ENCODE measurements at places on chromosomes 6 and 20.

- no peak for DNase-seq
These were observed 90.9 kb downstream of the SPTLC3 start for GRCh38 chr20:13099676-13100075.

DNA sequence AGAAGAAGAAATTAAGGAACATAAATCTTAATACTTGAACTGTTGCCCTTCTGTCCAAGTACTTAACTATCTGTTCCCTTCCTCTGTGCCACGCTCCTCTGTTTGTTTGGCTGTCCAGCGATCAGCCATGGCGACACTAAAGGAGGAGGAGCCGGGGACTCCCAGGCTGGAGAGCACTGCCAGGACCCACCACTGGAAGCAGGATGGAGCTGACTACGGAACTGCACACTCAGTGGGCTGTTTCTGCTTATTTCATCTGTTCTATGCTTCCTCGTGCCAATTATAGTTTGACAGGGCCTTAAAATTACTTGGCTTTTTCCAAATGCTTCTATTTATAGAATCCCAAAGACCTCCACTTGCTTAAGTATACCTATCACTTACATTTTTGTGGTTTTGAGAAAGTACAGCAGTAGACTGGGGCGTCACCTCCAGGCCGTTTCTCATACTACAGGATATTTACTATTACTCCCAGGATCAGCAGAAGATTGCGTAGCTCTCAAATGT lies 17.1 kb downstream of the IRF4 start:
- peak; percentile 85 for DNase-seq

DNA sequence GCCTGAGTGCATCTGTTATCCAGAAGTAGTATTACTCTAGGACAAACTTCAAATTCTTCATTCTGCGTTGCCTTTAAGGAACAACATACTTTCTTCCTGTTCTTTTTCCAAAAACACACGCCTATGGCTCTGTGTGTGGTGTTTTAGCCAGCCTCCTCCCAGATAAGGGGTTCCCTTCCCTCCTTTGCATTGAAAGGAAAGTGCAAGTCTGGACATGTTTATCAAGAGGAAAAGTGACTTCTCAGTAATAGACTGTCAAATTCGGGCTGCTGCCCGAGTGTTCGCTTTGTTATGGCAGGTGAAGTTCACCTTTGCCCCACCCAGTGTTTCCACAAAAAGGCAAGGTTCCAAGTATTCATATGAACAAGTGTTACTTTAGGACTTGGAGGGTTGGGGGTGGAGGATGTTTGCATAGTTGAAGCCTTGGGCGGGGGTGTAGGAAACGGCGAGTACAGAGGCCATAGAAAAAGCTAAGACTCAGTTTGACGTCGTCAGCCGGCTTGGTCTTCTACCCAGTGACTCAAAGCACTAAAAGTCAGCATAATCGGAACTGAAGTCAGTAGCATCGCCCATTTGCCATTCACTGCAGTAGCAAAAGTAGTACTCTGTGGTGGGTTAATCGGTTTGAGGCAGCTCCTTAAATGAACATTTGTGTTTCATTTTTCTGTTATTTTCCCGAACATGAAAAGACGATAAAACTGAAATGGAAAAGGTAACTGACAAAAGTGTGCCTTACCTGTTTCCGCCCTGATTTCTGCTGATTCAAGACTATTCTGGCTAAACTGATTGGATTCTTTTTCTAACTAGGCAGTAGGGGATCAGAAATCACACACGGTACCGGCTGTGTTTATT lies 12.5 kb downstream of the PRDM1 start:
- DNase-seq = no peak

DNA sequence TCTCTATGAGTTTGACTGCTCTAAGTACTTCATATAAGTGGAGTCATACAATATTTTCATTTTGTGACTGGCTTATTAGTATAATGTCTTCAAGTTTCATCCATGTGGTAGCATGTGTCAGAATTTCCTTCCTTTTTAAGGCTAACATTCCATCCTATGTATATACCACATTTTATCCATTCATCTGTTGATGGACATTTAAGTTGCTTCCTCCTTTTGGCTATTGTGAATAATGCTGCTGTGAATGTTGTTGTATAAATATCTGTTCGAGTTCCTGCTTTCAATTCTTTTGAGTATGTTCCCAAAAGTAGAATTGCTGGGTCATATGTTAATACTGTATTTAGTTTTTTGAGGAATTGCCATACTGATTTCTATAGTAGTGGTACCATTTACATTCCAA lies 79.5 kb downstream of the PTPRA start:
- DNase-seq = peak; percentile 31

DNA sequence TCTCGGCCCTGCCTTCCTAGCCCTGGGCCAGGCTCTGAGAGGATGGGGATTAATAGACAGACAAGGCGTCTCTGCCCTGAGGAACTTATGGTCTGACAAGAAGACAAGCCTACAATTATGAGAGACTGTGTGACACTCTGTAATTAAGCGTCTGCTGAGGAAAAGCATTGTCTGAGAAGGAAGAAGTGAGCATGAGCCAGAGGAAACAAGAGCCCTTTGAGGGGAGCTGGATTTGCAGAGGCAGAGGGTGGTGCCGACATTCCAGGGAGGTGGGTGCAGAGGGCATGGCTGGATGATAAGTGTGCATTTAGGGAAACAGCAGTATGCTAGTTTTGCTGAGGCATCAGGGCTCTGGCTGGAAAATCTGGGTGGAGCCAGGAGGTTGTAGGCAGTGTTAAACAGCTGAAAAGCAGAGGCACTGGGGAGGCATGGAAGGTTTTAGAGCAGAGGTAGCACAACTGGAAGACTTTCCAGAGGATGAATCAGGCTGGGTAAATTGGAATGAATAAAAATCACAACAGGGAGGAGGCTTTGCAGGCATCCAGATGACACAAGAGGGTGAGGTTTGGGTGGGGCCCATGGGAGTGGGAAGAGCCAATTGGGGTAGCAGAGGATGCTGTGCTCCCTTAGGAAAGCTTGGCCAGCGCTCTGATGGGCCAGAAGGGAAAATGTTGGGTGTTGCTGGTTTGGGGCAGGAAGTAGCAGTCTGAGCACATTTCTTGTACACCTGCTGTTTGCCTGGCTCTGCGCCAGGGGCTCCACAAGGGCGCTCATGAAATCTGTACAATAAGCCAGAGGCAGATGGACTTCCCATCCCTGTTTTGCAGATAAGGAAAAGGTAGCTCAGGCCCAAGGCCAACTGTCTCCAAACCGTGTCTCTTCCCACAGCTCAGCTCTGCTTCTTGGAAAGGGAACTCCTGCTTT lies 74.0 kb upstream of the MYL9 start:
- no peak for DNase-seq

DNA sequence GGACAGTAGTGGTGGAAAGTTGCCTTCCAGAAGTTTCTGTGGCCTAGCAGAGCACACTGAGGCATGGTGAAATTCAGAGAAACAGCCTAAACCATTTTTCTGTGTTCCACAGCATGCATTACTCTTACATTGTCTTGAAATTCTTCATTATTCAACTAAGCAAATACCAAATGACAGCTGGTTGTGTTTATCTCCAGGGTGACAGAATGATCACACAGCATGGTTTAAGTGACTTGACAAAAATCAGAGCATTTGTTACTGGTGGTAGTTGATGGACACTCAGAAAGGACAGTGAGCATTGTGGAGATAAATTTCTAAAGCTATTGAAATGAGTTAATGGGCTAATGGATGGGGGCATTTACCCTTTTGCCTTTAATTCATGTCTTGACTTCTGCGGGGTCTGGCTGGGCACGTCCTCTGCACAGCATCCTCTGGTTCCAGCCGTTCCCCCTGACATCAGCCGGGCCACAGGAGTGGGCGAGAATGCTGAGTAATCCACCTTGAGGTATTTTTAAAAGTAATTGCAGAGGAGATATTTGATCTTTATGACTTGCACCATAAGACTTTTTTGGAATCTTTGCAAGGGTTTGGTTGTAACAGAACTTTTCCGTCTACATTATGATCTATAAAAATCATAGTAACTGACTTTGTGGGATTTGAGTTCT lies 78.9 kb upstream of the SCP2D1 start:
- no peak for DNase-seq
